T-cell (primary cell): ENCODE measurements at places on chromosomes 11 and 22. TPM values are rescaled to one million over a fixed set of nuclear protein-coding genes. Genes with fewer than 3 reads are reported as not detected.

KCNK4 gene
- total RNA-seq = not detected

SHISAL1 gene
- not detected for total RNA-seq

SLC6A5 gene
- total RNA-seq = not detected

RAC2 gene
- total RNA-seq = 410 TPM

UPK3A gene
- not detected for total RNA-seq

CHRDL2 gene
- not detected for total RNA-seq

DRD2 gene
- total RNA-seq = not detected

TOLLIP gene
- total RNA-seq = 54.1 TPM

OSBPL5 gene
- total RNA-seq = 41.5 TPM

NXPE4 gene
- not detected for total RNA-seq

TMEM121B gene
- not detected for total RNA-seq
